Fibroblast of mammary gland (primary cell): ENCODE measurements at places on chromosomes 2 and 18.

DNA sequence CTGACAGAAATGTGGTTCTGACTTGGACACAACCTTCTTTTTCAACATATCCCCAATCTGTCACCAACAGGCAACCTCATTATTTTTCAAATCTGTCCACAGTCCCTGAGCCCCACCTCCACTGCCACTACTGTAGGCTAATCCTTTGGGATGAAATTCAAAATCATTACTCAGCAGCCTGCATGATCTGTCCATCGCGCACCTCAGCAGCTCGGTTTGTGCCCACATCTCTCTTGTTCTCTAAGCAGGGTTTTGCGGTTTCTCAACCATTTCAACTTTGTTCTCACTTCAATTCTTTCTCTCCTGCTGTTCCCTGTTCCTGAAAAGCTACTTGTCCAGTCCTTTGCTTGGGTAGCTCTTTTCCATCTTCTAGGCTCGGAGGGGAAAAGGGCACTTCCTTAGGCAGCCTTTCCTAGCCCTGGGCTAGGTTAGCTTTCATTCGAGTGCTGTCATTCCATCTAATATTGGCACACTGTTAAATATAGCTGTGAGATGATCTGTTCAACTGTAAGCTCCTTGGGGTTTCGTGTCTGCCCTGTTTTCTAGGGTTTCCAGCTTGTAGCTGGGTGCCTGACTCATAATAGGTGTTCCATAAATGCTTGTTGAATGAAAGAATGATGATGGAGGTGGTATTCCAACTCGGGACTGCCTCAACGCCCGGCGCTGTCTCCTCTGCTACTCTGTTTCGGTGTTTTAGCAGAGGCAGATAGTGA is 653 bp upstream of the ANKAR start:
- DNase-seq: peak; percentile 40

DNA sequence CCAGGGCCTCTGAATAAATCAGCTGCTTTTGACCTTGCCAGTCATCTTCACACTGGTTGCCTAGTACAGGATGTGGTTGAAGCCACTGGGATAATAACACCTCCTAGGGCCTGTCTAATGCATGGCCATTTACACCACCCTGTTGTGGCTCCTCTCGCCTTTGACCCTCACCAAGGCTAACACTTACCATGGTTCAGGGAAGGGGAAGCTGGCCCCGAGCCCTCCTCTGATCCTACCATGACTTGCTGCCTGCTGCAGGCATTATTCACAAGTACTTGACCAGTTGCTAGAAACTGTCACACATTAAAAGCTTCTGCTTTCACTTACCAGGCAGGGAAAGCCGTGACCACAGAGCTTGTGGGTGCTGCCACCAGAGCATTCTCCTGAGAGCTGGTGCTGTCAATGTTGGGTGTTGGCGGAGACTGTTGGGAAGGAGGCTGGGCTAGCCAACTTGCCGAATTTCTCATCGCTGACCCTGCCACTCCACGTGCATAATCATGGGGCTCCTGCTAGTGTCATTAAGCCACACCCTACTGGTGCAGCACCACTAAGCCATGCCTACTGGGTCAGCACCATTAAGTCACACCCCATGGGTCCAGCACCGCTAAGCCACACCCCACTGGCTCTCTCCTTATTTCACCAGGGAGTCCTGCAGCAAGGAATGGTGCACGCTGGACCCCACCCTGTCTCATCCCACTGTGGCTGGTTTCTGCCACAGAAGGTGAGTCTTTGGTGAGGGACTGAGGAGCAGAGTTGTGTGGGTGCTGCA is 47.0 kb upstream of the TTC39C start:
- no peak for DNase-seq

DNA sequence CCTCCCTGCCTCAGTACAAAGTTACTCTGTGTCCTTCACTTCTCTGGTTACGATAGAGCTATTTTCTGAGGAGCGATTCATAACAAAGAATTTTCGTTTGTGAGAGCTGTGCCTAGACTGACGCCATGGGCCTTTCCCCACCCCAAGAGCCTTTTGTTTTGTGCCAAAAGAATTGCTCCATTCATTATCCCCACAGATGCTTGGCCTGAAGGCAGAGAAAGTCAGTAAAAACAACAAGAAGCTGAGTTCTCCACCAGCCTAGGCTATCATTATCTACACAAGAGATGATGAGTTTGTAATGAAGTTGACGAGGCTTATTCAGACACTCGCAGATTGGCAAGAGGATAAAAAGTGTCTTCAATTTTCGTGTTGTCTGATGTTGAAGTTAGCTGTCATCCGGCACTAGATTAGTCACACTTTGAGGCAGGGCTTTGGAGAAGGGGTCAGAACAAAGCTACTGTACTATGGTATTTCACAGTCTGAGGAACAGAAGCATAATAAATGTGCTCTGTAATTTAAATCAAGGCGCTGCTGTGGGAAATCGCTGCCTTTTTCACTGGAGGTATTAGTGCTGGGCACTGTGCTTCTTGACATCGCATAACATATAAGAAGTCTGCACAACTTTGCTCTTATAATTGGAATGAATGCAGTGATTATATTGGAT is 278.4 kb upstream of the FIGN start:
- DNase-seq: peak; percentile 42

DNA sequence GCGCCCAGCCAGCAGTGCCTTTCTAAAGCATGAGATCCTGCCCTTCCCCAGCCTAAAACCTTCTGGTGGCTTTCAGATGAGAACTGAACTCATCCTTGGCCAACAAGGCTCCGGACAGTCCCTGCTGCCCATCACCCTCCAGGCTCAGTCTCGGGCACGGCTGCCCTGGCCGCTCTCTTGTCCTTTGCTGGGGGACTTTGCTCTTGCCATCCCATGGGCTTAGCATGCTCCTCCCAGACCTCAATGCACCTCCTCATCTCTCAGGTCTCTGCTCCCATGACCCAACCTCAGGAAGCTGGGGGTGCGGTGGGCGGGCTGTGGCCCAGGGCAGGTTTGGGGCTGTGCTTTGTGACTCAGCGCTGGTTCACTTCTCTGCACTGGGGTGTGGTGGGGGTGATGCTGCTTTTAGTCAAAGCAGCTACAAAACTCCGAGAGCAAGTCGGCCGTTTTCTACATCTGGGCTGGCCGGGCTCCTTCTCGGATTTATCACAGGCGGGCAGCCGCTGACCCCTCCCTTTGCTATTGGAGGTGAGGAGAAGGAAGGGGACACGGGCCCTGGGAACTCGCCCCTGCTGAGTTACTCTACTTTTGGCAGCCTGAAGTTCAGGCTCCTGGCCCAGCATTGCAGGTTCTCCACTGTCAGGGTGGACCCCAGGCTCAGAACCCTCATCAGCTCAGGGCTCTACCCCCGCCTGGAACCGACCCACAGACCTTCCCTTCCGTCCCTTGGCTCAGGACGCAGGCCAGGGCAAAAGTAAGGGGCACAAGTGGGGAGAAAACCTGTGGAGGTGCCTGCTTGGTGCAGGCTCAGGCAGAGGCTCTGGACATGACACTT is 90.6 kb upstream of the TAF1B start:
- DNase-seq: peak; percentile 85

DNA sequence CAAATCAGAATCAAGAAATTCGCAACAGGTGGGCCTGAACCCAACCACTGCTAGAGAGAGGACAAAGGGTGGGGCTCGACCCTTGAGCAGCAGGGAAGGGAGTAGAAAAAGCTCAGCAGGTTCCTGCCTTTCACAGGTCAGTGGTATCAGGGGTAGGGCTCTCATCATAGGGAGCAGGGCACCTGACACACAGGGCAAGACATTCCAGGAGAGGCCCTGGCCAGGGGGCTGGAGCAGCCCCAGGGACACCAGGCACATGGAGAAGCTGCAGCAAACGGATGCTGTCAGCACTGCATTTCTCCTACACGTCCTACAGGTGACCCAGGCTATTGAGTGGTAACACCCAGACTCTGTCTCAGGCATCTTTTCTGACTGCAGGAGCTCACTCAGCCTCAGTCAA is 17.2 kb upstream of the MLPH start:
- no peak for DNase-seq

DNA sequence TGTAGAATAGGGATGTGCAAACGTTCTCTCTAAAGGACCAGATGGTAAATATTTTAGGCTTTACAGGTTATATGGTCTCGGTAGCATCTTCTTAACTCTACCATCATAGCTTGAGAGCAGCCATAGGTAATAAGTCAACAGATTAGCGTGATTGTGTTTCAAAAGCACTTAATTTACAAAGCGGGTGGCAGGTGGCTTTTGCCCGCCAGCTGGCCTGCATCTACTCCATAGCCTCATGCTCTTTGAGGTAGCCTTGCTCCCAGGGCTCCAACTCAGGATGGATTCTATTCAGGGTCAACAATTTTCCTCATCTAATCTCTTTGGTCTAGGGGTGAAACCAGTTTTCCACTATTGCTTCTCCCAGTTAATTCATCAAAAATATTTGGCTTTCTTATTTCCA is 5.0 kb upstream of the ATP9B start:
- no peak for DNase-seq

GRCh38 chr2:150479075-150479915 is 8.2 kb downstream of the RND3 start:
- DNase-seq: no peak

DNA sequence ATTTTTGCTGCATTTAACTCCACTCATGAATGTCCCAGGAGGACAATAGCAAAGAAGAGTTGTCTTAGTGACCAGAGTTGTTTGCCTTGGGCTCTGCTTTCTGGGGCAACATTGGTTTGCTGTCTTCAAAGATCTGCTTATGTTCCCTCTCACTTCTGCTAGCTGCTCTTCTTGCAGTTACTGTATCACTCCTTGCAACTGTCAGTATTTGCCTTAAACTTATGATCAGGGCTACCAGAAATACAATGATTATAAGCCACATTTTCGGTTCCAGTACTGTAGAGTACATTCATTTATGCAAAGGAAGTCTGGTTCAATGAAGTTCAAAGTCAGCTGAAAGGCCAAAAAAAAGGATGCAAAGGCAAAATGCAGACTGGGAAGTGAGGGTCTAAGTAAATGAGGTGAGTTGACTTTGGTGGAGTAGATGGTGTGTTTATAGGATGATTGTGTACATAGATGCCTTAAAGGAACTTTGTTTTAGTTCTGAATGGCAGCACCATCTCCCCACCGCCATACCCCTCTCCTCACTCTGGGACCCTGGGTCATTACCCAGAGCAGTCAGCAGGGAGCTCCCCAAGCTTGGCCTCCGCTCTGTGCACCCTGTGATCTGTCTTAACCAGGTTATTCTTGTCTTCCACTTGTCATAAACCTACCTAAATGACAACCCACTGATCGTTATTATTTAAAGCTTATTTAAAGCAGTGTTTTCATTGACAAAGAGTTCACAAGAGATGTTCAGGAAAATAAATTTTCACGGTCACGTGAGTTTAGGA is 236.0 kb downstream of the DOK6 start:
- no peak for DNase-seq

- DNase-seq: no peak
These were observed 85.9 kb upstream of the RFX8 start for GRCh38 chr2:101560780-101561315.

GRCh38 chr2:207928079-207928478 is 97.2 kb downstream of the PLEKHM3 start:
- DNase-seq: no peak

DNA sequence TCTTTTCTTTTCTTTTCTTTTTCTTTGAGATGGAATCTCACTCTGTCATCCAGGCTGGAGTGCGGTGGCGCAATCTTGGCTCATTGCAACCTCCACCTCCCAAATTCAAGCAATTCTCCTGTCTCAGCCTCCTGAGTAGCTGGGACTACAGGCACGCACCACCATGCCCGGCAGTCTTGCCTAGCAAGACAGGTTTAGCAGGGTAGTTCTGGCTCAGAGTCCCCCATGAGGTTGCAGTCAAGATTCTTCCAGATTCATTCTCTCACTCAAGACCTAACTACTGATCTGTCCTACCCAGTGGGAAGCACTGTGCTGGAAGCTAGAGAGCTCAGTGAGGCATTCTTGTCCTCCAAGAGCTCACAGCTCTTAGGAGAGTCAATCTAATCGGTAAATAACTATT is 17.6 kb upstream of the ZAP70 start:
- no peak for DNase-seq

GRCh38 chr18:63105636-63106316 is 213.8 kb downstream of the BCL2 start:
- no peak for DNase-seq

DNA sequence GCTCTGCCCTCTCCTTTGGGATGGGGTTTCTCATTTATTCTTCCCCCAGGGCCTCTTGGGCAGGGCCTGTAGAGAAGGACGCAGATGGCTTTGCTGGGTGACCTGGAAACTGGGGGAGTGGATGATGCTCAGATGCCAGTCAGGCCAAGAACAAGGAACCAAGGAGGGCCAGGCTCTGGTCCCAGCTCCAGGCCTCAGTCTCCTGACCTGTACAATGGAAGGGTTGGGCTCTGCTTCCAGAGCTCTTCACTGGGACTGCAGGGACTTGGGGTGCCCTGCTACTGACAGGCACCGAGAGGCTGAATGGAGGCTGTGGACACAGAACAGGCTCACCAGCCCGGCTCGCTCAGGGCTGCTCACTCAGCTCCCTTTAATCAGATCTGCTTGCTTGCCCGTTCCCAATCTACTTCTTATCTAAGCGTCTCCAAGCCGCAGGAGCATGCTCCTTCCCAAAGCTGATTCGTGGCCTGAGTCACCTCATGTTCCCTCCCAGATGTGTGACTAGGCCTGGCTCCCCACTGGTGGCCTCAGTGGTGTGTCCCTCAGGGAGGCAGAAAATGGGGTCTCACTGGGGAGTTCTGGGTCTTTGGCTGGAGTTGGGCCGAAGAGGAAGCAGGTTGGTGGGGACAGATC is 82.6 kb upstream of the ODC1 start:
- DNase-seq: no peak

- peak; percentile 87 for DNase-seq
These were observed 26.4 kb downstream of the ASXL2 start for GRCh38 chr2:25851740-25852503.

DNA sequence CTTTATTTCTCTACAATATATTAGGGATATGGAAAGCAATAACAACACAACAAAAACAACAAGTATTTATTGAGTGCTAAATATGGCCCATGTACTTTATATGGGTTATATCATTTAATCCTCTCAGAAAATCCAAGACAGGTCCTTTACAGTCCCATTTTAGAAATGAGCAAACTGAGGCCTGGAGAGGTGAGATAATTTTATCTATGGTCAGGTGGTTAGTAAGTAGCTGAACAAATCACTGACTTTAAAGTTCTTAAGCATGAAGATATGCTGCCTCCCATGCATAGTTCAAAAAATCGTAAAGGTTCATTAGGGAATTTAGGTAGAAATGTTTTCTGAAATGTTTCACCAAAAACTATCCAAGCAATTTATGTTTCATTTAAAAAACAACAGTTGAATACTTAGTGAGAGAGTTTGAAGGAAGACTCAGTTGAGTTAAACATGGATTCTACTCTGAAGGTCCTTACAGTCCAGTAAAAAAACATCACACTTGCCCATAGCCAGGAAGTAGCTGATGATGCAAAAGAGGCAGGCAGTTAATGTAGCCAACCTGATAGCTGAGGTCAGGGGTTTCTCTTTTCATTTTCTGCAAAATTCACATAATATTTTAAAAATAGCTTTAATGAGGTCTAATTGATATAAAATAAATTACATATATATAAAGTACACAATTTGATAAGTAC is 7.6 kb upstream of the NFE2L2 start:
- no peak for DNase-seq

- DNase-seq: no peak
These were observed at the start of gene SP140 for GRCh38 chr2:230225486-230225885. TSS of gene SP140 (plus strand) at chr2:230225736. CDS start at chr2:230225845, 109 bp downstream.
